ENCODE measurements at places on chromosomes 2 and 18.
A peak's percentile ranks its signal among the peaks of the same experiment; 100 is the strongest.

DNA sequence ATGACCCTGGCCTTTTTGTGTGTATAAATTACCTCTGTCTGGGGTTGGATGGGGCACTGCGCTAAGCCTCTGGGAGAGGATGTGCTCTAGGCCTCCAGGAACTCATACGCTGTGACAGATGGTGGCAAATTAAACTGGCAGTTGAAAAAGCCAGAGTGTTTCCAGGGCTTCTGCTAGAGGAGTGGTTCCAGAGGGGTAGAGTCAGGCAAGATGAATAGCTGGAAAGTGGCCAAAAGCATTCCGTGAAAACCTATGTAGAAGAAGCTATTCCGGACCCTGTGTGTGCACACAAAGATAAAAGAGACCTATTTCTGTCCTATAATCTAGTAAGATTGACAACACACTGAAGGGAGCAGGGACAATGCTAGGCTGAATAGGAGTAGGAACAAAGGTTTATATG, 84.8 kb downstream of the ACTR3 start:
- DNase-seq = no peak

DNA sequence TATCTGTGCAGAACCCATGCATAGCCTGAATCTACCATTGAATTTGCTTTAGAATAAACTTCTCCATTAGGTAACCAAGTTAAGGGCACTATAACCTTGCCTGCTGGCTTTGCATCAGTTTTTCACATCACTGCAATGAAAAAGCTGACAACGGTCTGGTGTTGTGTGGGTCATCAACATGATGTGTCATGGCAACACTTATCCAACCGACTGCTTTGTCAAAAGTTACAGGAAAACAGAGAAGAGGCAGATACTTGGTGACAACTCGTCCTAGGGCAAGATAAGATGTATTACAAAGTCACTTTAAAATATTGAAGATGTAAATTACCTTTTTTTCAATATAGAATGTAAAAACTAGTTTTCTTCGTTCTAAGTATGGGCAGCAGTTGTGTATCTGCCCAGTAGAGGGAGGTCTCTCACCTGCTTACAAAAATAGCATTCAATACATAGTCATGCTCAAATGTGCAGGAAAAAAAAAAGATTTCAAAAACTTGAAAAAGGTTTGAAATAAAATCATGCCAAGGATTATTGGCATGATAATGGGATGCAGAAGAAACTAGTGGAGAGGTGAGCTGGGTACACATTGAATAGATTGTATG, 96.3 kb downstream of the EVA1A start:
- no peak for DNase-seq

GRCh38 chr18:5058768-5059695, 138.0 kb downstream of the AKAIN1 start:
- DNase-seq = no peak

DNA sequence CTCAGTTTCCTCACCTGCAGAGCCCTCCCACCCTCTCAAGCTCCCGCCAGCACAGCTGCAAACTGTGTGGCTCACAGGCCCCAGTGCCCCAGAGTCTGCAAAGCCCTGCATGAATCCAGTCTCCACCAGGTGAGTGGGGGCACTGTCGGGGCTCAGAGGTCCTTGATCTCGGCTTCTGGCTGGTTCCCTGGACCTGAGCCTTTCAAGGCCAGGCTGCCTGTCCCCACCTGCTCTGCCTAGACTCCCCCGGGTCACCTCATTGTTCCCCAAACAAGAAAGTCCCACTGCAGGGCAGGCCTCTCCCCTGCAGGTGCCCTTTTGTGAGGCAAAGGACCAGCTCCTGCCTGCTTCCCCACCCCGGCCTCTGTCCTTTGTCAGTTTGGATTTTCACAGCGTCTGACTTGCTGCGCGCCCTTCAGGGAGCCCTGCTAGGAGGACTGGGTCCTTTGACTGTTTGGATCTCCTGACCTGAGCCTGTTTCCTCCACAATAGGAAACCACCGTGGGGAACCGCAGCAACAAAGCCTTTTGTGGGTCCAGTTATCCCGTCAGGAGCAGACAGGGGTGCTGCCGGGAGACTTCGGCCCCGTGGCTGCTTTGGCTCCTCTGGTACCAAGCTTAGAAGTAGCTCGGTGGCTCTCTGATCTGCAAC, 200.5 kb upstream of the HDAC4 start:
- DNase-seq = no peak

DNA sequence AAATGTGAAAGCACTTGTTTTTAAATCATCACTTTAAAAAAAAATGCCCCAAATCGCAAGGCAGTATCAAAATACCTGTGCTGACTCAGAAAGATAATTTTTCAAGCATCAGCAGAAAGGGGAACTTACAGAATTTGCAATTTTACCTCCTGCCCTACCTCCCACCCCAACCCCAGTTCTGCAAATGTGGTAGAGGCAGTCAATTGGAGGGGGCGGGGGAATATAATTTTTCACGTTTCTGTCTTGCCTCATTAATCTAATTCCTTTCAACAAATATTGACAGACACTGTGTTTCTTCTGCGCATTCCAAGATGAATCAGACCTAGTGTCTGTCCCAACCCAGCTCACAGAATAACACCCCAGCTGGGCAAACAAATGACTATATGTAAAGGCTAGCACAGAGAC, 76.8 kb downstream of the ALPK2 start:
- DNase-seq = no peak

GRCh38 chr2:130347220-130347925, 4.7 kb downstream of the IMP4 start:
- no peak for DNase-seq

DNA sequence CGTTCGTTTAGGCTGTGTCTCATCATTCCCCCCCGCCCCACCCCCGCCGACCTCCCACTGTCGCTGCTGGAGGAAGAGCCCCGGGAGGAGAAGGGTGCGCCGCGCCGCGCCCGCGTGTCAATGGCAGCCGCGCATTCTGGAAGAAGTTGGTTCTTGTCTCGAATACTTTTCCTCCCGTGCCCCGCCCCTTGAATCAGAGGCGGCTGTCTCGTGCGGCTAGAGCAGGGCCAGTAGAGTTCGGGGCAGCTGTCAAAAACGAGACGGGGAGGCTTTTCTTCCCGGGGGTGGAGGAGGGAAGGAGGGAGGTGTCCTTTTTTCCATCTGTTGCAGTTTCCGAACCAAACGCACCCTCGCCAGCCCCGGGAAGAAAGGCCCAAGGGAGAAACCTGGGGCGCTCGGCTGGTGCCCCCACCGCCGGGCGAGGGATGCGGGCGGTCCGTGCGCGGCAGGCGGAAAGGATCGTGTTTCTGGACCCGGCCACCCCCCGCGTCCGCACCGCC, 410 bp upstream of the TGIF1 start:
- peak; percentile 64 for DNase-seq

DNA sequence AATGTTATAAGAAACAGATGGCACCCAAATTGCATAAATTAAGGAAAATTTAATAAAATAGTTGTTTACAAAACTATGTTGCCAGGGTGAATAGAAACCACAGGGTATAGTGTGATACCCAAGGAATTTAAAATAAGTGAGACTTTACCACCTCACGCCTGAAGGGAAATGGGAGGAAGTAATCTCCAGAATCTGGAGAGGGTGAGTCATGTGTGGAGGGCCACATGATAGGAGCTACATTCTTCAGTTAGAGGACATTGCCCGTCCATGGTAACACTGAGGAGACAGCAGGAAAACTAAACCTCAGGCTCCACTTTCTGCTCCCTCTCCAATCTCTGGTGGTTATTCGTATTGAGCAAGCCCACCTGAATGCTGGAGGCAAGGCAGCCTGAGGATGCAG, 97.2 kb upstream of the NXPH2 start:
- DNase-seq = no peak

GRCh38 chr2:68837164-68837860, 33.9 kb downstream of the BMP10 start:
- peak; percentile 72 for DNase-seq

- no peak for DNase-seq
These were observed 42.8 kb upstream of the GALR1 start for GRCh38 chr18:77206676-77207374.

GRCh38 chr2:231886071-231886681, 40.0 kb downstream of the NPPC start:
- no peak for DNase-seq

GRCh38 chr2:157625296-157625695, 3.4 kb downstream of the ACVR1C start:
- DNase-seq = no peak

DNA sequence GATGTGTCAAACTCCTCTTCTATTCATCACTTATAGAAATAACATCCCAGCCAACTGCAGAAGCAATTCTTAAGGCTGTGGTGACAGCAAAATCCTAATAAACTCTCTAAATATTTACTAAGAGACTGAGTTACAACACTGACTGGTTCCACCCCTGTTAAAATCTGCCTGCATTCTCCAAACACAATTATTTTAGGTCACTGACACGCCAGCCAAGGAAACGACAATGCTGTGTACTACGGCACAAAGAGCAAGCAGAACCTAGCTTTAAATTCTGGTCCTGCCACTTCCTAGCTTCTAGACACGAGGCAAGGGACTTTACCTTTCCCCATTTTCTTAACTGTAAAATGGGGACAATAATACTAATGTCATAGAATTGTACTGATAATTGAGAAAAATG, 4.1 kb downstream of the CYRIA start:
- no peak for DNase-seq

DNA sequence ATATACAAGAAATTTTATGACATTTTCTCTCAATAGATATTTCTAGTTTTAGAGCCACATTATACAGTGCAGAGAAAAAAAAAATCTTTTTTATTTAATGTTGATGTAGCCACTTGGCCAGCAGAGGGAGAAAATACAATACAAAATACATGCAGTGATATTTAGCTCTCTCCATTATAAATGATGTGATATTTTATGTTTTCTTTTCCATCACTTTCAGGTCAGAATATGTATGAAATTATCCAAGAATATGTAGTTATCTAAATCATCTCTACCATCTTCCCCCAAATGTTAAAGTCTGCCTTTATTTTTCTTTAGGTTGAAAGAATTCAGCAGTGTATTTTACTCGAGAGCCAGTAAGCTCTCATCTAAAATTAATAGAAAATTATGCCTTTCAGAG, 533.6 kb upstream of the FSHR start:
- DNase-seq = no peak

DNA sequence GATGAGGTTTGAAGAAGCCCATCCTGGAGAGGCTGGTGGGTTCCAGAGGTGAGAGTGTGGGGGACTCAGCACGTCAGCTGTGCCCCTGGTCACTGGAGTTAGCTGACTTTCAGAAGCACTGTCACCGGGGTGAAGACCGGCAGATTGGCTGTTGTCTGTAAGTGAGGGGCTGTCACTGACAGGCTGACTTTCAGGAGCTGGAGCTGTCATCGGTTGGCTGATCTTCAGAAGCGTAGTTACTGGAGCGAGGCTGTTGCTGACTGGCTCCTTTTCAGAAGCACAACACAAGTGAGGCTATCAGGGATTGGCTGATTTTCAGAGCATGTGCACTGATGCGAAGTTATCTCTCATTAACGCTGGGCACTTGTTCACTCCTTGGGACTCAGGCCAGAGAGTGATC, 738.4 kb upstream of the ID2 start:
- no peak for DNase-seq

DNA sequence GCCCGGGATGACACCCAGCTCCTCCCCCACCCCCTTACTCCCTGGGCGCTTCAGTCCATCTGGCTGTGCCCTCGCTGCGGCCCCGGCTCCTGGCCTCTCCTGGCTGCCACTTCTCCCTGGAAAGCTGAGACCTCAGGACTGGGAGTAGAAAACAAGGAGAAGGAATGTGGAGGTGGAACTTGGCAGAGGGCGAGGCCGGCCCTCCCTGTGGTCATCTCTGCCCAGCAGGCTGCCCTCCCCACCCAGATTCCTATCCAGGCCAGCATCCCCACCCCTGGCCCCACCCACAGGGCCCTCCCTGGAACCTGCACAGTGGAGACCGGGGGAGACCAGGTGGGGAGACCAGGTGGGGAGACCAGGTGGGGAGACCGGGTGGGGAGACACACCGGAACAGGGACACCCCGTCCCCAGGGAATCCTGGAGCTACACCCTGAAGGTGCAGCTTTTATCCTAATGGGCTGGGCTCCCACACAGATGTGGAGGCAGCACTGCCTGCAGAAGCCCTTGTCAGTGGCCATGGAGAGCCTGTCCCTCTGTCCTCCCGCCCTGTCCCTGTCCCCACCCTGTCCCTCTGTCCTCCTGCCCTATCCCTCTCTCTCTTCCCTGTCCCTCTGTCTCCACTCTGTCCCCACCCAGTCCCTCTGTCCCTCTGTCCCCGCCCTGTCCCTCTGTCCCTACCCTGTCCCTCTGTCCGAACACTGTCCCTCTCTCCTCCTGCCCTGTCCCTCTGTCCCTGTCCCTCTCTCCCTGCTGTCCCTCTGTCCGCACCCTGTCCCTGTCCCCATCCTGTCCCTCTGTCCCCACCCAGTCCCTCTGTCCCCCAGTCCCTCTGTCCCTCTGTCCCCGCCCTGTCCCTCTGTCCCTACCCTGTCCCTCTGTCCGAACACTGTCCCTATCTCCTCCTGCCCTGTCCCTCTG, 157.1 kb downstream of the PXDN start:
- DNase-seq = no peak

GRCh38 chr2:142435847-142436246, 305.0 kb upstream of the LRP1B start:
- no peak for DNase-seq

- no peak for DNase-seq
These were observed 21.9 kb downstream of the CD28 start for GRCh38 chr2:203728321-203728720.

- no peak for DNase-seq
These were observed 265.3 kb downstream of the CYP26B1 start for GRCh38 chr2:71882236-71882946.

GRCh38 chr2:186551323-186552050, 38.4 kb upstream of the ITGAV start:
- no peak for DNase-seq

- DNase-seq = no peak
These were observed 51.0 kb upstream of the FAHD2A start for GRCh38 chr2:95351598-95351915.

DNA sequence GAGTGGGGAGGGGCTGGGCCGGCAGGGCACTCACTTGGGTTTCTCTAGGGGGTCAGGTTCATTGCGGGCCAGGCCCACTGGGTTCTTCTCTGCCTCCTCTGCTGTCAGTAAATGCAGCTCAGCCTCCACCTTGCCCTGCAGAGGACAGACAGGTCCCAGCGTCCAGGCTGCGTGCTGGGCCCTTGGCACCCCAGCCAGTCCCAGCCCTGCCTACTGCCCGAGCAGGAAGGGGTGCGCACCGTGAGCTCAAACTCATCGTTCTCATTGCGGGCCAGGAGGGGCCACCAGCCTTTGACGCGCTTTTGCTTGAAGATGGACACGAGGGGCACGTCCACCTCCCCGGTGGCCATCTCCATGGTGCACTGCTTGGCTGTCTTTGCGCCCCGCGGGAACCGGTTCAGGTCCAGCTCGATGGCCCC, 17.3 kb downstream of the OTOF start:
- DNase-seq = no peak

GRCh38 chr18:10094154-10094553, 180.3 kb downstream of the VAPA start:
- no peak for DNase-seq

DNA sequence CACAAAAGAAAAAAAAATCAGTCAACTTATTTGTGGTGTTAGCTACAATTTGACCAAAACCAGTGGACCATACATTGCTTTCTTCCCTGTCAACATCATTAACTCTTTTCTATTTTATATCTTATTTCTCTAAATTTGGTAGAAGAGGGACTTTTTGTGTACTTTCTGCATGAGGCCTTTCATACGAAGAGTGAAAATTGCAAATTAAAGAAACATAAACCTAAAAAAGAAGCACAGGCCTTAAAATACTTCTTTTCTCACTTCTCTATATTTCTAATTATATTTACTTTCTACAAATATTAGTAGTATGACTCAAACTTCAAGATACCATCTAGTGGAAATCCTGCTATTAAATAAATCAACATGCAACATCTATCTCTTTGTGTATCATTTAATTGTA, 1073.4 kb upstream of the ZEB2 start:
- DNase-seq = no peak

All from endothelial cell (in vitro differentiated cells).